ENCODE measurements at places on chromosomes 1 and 21.

GRCh38 chr1:233675446-233675845, 61.5 kb downstream of the KCNK1 start:
- DNase-seq: no peak

DNA sequence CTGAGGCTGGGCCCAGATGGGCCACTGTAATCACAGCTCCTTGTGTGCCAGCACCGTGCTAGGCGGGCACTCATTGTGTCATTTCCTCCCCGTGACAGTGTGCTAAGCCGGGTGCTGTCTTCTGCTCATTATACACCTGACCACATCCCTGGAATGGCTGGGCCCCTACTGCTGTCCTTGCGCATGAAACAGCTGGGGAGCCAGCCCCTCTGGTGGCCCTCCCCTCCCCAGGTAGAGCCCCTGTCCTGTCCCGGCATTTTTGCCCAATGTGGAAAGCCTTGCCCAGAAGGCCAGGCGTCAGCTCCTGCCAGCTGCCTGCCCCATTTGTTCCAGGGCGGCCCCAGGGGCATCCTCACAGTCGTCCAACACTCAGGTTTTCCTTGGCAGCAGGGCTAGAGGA, 107.4 kb upstream of the CASZ1 start:
- no peak for DNase-seq

- no peak for DNase-seq
Observed at GRCh38 chr1:5826601-5827000, 165.6 kb downstream of the NPHP4 start.

- no peak for DNase-seq
Observed at GRCh38 chr1:182754087-182754486, 35.5 kb upstream of the NPL start.

DNA sequence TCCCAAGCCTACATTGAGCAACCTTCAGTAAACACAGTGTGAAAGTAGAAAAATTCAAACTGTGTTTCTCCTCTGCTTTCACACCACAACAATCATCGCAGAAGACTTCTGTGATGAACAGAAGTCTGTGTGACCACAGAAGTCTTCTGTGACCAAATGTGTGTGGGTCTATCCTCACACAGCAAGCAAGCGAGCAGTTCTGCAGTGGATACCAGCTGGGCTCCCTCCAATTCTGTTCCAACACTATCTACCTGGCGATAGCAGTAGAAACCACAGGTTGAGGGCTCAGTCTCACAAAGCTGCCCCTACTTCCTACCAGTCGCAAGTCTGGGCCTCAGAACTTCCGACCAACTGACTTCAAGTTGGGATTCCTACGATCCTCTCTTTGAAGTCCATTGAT, 21.0 kb upstream of the RAP1A start:
- DNase-seq: no peak

GRCh38 chr1:25036117-25036546, 106.1 kb upstream of the RUNX3 start:
- DNase-seq: no peak

GRCh38 chr1:32474954-32475353, 10.1 kb downstream of the ZBTB8B start:
- no peak for DNase-seq
